ENCODE measurements at places on chromosomes 16 and 17.

DNA sequence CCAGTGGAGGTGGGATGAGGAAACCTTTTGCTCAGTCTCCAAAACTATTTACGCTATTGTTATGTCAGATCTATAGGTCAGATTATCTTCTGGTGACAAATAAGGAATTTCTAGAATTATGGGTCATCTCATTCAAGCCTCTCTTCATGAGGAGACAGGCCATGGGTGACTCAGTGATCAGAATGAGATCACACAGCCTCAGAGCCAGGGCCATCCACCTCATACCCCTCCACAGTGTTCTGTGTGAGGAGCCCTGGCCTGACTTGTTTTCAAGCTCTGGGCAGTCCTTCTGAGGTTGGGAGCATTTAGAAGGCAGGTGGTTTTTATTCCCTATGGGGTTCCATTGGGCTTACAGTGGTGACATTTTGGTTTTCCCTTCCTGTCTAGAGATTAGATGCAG, 26.5 kb downstream of the YPEL2 start:
- DNase-seq, result no peak

DNA sequence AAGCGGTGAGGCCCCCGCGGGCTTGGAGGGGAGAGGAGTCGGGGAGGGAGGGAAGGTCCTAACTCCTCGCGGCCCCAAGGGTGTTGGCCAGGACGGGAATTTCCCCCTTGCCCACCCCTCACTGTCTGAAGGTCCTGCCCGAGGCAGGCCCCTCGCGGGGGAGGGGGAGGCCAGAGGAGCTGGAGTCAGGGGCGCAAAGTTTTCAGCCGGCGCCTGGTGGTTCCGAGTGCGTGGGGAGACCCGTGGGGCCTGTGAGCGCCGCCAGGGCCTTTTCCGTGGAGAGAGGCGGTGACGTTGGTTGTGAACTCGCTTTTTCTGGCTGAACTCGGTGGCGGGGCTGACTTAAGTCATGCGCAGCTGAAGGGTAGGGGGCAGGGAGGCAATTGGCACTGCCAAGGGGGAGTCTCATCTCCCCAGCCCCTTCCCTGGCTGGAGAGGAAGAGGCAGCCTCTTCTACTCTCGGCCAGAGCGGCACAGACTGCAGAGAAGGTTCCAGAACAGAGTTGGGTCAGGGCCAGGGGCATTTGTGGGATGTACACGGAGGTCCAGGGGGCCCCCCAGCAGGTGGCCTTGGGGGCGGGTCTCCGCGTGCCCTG, 1.5 kb downstream of the CACNA1H start:
- DNase-seq, result no peak

- DNase-seq, result no peak
Measured at GRCh38 chr17:82788206-82789001, 36.5 kb downstream of the TBCD start.

- DNase-seq, result peak; percentile 78
Measured at GRCh38 chr17:20063665-20064648, 54.8 kb downstream of the SPECC1 start.

DNA sequence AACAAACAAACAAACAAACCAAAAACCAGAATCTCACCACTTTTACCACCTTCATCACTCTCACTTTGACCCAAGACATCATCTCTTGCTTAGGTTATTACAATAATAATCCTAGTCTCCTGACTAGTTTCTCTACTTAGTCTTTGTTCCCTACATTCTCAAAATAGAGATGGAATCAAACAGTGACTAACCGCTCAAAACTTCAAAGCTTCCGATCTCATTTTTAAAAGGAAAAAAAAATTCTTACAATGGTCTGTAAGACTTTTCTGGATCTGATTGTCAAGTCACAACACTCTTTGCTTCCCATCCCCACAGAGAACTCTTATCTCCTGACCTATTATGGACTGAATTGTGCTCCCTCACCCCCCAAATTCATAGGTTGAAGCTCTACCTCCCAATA, 60.9 kb downstream of the SPAG9 start:
- DNase-seq, result no peak

GRCh38 chr16:21021316-21021715, 120.7 kb downstream of the LYRM1 start:
- DNase-seq, result no peak

DNA sequence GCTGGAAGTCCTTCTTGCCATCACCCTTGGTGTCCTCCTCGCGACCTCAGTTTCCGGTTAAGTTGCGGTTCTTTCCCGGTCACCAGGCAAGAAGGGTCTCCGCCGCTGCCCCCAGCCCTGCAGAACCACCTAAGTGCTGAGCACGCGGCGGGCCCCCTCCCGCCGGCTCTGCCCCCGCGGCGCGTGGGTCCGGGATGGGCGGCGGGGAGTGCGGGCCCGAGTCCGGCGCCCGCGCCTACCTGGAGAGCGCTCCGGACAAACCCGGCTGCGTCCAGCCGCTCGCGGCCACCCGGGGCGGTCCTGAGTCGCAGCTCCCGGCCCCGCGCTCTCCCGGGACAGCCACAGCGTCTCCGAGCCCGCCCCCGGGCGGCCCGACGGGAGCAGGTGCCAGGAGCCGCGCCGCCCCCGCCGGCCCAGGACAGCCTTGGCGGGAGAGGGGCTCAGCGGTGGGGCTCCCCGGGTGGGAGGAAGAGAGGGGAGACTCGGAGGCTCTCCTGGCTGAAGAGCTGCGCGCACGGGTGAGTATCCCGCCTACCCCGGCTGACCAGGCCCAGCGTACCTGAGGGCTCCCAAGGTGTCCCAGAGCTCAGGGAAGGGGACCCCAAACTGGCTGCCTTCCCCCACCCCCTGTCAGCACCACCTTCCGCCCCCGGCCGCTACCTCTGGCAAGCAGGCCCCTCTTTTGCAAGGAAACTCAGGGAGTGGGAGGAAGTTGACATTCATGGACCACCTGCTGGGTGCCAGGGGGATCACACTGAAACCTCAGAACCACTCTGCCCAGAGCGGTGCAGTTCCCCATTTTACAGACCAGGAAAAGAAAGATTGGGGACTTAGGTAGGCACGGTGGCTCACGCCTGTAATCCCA, 22.2 kb upstream of the C17orf113 start:
- no peak for DNase-seq

DNA sequence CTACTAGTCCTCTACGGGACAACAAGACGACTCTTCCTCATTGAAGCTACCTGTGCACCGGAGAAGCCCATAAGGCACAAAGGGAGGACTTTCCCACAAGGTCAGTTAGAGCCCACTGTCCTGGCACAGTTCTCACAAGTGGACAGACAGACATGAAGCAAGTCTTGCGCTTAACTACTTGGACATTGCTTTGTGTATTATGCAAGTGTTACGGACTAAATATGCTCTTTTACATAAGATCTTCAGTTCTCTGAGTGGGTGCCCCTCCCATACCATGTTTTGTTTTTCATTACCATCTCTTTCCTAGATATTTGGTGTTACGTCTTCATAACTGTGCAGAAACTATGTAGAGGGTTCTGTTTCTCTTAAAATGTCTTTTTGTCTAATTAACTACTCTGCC, 18.1 kb downstream of the ANKRD40CL start:
- DNase-seq, result no peak

DNA sequence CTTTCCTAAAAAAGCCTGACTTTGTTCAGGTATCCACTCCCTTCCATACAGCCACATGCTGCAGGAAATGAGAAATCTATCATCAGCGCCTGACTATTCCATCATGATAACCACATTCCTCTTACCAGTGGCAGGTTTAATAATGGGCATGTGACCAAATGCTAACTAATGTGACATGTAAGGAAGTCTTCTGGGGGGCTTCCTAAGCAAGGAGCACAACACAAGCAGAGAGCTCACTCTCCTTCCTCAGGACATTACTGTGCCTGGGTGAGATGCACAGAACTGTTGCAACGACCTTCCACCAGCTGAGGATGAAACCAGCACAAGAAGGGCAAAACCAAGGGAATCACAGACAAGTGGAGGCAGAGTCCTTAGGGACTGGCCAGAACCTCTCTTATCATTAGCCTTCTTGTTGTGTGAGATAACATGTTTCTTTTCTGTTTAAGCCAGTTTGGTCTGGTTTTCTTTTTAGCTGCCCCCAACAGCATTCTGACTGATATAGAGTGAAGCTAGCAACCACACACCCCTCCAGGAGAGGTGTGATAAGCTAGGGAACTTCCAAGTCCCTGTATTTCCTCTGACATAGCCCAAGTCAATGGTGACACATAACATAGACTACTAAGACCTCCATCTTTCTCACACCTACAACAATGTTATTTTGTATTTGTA, 16.9 kb downstream of the MYO1D start:
- peak; percentile 48 for DNase-seq

DNA sequence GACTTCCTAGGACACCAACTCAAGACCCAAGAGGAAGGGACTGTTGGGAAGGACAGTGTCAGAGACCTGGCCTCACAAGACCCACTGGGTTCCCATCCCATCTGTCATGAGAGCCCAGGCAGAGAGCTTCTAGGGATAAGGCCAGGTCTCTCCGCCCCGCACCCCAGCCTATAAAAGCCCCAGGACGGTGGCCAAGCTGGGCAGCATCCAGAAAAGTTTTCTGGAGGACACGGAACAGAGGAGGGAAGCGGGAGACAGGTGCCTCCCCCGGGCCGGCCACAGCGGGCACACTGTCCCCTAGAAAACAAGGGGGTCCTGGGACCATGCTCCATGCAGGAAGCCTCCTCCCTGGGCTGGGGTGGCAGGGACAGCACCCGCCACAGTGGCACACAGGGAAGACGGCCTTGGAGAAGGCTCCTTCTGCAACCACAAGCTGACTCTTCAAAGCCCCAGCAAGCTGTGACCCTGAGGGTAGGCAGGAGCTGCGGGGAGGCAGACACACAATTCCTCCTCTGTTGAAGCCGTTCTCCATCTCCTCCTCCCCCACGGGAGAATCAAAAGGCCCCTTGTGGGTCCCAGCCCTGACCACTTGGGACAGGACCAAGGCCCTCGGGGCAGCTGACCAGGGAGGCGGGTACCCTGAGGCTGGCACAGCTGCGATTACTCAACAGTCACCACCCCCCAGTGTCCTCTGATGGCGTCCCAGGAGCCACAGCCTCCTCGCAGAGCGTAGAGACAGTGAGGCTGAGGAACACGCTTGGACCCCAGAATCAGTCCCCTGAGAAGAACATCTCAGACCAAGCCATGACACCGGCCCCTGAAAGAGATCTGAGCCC, 26.1 kb downstream of the TRPV3 start:
- no peak for DNase-seq

GRCh38 chr17:40134184-40134583, 6.2 kb upstream of the CASC3 start:
- DNase-seq, result no peak

DNA sequence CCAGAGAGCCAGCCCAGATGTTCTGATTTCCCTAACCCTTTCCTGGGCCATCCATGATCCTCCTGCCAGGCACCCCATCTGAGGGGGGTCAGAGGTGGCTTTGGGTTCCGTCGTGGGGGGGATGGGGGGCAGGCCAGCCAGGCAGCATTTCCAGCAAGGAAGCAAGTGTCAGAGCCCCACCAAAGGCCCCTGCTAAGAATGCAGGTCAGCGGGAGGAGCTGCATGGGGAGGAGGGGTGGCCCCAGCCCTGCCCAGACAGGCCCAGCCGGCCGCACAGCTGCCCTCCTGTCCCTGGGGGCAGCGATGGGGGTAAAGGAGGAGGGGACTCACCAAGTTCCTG, 2.3 kb upstream of the SCRN2 start:
- no peak for DNase-seq

GRCh38 chr17:60590070-60590469, 9.9 kb upstream of the PPM1D start:
- no peak for DNase-seq

DNA sequence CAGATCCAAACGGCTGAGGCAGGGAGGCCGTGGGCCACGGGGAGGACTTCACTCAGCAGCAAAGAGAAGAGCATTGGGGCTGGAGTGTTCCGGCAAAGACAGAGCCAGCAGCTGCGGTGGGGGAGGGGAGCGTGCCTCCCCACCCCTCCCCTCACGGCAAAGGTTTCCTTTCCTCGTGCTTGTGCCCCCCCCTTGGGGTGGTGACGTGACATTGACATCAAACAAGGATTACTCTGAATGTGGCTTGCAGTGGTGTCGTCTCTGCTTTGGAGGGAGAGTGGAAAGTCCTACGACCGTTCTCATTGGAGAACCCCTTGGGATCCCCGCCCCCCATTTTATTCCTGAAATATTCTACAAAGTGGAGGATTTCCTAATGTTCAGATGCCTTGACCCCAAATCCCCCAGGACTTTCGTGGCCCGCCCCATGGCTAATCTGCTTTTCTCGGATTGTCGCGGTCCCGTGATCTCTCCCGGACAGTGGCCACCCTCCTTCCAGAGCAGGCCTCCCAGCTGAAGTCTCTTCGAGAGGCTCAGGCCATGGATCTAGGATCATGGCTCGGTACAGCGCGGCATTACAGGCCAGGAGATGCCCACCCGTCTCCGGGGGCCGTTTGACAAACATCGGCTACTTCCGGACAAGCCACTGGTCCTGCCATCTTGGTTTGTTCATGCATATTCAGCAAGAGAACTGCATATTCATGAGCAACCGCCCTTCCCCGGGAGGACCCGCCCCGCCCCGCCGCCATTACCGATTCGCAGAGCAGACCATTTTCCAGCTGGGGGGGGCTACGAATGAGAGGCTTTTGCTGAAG, 705 bp upstream of the POLR2A start:
- peak; percentile 96 for DNase-seq

GRCh38 chr16:3645504-3646347, 8.8 kb upstream of the DNASE1 start:
- no peak for DNase-seq

- DNase-seq, result no peak
Measured at GRCh38 chr16:59697761-59698160, 963.6 kb upstream of the GOT2 start.

GRCh38 chr16:22681554-22682291, 132.2 kb upstream of the HS3ST2 start:
- no peak for DNase-seq

- DNase-seq, result peak; percentile 16
Measured at GRCh38 chr16:77788181-77789084, at the start of gene VAT1L. Gene VAT1L (plus strand): TSS chr16:77788564. CDS start chr16:77788683, 119 bp downstream.

- DNase-seq, result no peak
Measured at GRCh38 chr17:76957678-76958464, 89.7 kb downstream of the MGAT5B start.

DNA sequence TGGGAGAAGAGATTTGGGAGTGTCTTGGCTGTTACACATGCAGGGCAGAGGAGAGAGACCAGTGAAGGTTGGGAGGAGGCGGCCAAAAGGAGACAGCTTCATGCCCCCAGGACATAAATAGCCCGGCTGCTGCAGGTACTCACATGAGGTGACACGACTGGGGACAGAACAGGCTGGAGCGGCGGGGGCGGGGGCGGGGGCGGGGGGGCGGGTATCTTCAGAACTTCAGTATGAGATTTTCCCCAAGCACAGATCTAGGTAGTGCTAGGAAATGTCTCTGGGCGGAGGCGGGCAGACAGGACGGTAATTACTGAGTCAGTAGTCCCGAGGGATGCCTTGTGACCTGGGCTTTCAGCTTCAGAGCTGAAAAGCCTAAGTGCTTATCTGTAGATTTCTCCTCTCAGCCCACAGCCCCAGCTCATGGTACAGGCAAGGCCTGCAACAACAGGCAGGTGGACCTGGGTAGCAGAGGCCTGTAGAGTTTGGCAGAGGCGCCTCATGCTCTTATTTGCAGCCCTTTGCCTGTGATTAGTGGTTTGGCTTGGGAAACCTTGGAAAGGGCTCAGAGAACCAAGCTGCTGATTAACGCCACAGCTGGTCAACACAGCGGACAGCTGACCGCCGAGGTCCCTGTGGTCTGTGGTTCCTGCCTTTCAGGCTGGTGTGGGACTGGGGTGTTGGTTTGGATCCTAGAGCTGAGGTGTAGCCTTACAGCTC, 24.5 kb downstream of the UNK start:
- DNase-seq, result peak; percentile 55

- no peak for DNase-seq
Measured at GRCh38 chr17:81341516-81342268, 46.6 kb upstream of the SLC38A10 start.

GRCh38 chr16:30651124-30652004, 604 bp downstream of the PRR14 start:
- peak; percentile 91 for DNase-seq

GRCh38 chr17:2214047-2214928, 89.3 kb downstream of the SMG6 start:
- no peak for DNase-seq

All from GM12865 (cell line).